ENCODE measurements at places on chromosomes 11 and 22.

DNA sequence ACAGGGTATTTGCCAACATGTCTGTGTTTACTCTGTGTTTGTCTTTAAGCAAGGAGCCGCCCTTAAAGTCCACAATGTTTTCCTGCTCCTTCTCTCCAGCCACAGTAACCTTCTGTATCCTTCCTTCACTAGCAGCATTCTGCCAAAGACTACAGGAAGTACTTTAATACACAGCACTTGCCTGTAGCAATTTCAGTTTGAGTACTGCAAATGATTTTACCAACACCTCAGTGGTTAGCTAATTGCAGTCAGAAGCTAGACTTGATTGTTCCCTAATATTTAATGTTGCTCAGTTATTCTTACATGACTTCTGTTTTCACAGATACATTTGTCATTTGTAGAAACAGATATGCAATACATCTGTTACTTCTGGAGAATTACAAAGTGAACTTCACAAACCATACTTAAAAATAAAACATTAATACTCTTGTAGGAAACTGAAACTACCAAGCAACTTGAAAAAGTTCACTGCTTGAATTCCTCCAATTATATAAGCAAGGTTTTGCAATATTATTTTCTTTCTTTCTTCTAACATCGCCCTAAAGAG, 69.1 kb downstream of the FCHSD2 start:
- no peak for DNase-seq

- DNase-seq = no peak
These were observed 13.2 kb downstream of the TKFC start for GRCh38 chr11:61345954-61346843.

GRCh38 chr11:133903056-133903455, 53.7 kb downstream of the IGSF9B start:
- no peak for DNase-seq

- no peak for DNase-seq
These were observed 44.1 kb upstream of the GDPD4 start for GRCh38 chr11:77345621-77346020.

- DNase-seq = no peak
These were observed 101.9 kb downstream of the IGLL1 start for GRCh38 chr22:23478175-23478574.

DNA sequence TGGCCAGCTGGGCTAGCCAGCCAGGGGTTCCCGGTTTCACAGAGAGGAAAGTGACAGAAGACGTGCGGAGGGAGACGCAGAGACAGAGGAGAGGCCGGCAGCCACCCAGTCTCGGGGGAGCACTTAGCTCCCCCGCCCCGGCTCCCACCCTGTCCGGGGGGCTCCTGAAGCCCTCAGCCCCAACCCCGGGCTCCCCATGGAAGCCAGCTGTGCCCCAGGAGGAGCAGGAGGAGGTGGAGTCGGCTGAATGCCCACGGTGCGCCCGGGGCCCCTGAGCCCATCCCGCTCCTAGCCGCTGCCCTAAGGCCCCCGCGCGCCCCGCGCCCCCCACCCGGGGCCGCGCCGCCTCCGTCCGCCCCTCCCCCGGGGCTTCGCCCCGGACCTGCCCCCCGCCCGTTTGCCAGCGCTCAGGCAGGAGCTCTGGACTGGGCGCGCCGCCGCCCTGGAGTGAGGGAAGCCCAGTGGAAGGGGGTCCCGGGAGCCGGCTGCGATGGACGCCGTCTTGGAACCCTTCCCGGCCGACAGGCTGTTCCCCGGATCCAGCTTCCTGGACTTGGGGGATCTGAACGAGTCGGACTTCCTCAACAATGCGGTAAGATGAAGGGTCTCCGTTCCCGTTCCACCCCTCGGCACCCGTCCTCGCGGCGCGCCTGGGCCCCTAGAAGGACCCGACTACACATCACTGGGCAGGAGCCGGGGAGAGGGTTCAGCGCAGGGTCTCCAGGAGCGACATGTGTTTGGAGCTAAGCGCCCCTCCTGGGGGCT, at the start of gene CREB3L1:
TSS of gene CREB3L1 (plus strand) at position 41 of the 765 bp plus-strand sequence. CDS start at position 491, 450 bp downstream.
- DNase-seq = peak; percentile 65

DNA sequence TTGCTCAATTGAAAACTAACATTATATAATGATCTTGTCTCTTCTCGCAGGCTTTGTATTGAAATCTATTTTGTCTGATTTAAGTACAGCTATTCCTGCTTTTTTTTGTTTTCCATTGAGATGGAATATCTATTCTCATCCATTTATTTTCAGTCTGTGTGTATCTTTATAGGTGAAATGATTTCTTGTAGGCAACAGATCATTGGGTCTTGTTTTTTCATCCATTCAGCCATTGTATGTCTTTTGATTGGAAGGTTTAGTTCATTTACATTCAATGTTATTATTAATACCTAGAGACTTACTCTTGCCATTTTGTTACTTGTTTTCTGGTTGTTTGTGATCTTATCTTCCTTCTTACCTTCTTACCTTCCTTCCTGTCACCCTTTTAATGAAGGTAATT, 77.8 kb upstream of the TRPC6 start:
- no peak for DNase-seq

- DNase-seq = no peak
These were observed 574.7 kb downstream of the TBC1D22A start for GRCh38 chr22:47337161-47337621.

DNA sequence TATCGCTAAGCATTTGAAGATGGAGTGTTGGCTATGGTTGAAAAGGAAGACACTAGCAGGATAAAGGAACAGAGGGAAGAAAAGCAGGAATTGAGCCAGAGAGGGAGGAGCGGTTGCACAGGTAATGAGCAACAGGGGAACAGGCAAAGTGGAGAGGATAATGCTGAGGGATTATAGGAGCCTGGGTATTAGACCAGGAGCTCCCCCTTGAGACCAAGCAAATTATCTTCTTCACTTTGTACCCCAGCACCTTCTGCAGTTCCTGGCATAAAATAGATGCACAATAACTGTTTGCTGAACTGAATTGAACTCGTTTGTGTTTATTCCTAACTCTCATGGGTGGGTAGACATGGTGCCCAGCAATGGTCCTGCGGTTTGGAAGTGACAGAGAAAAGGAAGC, 54.6 kb upstream of the OR5P2 start:
- no peak for DNase-seq

DNA sequence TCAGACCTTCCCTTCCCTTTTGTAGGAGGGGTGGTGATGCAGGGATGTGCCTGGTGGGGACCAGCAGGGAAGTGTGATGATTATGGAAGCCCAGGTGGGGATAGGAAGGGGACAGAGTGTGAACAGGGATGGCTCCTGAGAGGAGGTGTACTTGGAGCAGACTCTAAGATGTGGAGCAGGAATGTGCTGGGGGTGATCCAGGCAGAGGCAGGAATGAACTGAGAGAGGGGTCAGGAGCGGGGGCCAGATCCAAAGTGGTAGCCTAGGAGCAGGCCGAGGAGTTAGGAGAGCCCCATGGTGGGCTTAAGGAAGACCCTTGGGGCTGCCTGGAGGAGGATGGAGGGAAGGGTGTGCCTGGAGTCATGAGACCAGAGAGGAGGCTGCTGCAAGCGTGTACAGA, 3.7 kb downstream of the NPTXR start:
- no peak for DNase-seq

GRCh38 chr22:18970176-18970947, 34.3 kb upstream of the PRODH start:
- no peak for DNase-seq

- no peak for DNase-seq
These were observed 225.3 kb upstream of the B3GAT1 start for GRCh38 chr11:134637091-134638015.

GRCh38 chr11:1532606-1533341, 39.3 kb downstream of the DUSP8 start:
- DNase-seq = no peak

DNA sequence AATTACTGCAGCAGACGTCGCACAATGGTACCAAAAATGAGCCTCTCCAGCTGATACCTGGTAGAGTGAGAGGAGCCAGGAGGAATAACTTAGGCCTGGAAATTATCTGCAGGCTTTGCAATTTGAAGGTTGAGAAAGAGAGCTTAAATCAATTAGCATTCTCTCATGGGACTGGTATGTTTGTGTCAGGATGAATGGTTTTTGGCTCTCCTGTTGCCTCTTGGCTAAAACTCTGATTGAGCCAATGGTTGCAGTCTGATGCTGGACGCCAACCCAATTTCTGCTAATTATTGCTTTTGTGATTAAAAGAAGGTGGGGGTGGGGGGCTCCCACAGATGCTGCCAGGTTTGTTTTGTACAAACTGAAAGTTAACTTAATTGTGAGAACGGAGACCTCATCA, 12.5 kb upstream of the NELL1 start:
- DNase-seq = no peak

DNA sequence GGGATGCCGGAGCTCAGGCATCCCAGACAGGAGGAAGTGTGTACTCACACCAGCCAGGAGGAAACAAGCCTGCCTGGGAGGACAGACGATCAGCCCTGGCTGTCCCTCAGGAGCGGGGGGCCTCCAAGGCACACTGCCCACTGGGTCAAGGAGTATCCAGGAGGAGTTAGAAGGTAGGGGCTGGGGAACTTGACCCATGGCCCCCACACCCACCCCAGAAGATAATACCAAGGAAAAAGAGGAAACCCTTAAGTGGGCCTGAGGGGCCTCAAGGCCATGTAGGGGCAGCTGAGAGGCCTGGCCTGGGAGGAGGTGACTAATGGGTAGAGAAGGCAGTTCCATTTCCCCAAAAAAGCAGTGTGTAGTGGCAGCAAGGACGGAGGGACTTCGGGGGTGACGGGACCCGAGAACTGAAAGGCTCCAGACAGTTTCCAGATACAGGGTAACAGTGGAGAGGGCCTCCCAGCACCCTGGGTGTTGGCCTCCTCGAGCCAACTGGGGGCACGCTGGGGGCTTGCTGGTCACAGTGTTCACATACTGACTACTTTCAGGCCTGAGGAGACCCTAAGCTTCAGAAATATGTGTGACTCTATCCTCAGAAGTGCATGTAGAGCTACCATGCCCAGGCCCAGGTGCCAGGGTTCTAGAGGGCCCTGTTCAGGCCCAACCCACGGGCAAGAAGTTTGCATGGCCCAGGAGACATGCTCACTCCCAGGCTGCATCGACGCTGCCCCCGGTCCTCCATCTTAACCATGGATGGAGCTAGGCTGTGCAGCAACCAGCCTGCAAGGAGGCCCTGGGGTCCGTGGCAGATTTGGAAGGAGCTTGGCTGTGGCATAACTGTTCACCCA, 75.7 kb upstream of the PITPNB start:
- peak; percentile 34 for DNase-seq

DNA sequence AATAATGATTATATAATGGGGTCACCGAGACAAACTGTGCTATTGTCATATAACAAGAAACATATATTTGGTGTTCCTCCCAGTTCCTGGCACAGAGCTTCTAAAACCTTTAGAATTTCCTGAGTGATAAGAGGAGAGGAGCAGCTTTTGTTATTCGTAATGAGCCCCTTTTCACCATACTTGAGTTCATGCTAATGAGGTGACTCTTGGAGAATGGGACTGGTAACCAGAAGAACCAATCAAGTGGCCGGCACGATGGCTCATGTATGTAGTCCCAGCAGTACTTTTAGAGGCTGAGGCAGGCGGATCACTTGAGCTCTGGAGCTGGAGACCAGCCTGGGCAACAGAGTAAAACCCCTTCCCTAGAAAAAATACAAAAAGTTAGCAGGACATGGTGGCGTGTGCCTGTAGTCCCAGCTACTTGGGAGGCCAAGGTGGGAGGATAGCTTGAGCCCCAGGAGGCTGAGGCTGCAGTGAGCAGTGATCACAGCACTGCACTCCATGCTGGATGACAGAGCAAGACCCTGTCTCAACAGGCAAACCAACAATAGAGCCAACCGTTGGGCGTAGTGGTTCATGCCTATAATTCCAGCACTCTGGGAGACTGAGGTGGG, 62.7 kb upstream of the FTH1 start:
- no peak for DNase-seq

GRCh38 chr11:72951193-72951592, 137.0 kb downstream of the ATG16L2 start:
- DNase-seq = no peak

DNA sequence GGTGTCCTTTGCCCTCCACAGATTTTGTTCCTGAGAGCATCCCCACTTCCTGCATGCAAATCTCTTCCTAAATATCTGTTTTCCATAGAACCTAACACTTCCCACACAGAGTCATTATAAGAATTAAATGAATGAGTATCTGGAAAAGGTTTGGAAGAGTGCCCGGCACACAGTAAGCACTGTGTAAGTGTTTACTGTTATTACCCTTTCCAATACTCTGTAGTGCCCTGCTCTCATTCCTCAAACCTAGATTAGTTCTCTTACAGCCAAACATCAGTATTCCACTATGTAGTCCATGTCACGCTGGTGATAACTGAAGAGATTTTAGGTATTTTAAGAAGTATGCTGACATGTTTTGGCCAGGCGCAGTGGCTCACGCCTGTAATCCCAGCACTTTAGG, 57.3 kb upstream of the PHF21A start:
- DNase-seq = no peak

GRCh38 chr22:32803020-32803737, 1.7 kb downstream of the TIMP3 start:
- peak; percentile 50 for DNase-seq

- no peak for DNase-seq
These were observed 125.9 kb downstream of the TEAD1 start for GRCh38 chr11:12800032-12800671.

DNA sequence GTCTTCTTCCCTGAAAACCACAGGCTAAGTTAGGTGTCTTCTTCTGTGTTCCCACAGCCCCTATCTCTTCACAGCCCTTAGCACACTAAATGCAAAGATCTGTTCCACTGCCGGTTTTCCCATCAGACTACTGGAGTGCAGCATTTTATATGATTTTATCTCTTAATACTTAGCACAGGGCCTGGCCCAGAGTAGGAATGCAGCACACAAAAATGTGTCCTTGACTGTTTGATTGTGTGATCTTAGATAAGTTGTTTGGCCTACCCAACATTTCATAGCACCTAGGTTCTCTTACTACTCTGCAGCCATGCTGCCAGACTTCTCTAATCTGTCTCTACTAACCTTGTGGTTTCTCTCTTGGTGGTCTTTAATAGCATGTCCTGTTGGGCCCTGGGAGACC, 54.1 kb upstream of the RRM1 start:
- DNase-seq = no peak

GRCh38 chr22:30297991-30298701, 8.8 kb upstream of the CASTOR1 start:
- DNase-seq = no peak

- DNase-seq = no peak
These were observed 62.8 kb upstream of the PRDM11 start for GRCh38 chr11:45083544-45084087.

DNA sequence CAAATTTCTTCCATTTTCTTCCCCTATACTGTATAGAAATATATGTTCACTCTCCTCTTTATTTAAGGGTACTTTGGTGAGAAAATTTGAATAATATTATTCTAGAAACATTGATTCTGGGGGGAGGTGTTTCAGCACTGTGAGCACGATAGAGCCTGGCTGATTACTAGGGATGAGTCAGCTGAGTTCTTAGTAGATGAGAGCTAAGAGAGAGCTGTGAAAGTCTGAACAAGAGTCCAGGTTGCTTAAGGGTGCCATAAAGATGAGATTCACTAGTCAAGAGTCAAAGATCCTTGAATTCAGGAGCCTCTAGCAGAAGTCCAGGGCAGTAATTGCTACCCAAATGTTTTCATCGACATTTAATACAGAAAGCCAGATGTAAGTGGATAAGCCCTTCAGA, 756.6 kb upstream of the API5 start:
- DNase-seq = no peak

- DNase-seq = no peak
These were observed 18.1 kb downstream of the TRMU start for GRCh38 chr22:46353483-46354105.

- DNase-seq = no peak
These were observed 45.8 kb downstream of the PPFIBP2 start for GRCh38 chr11:7559398-7560283.

All from right cardiac atrium (tissue), 5 donors.